ENCODE measurements at places on chromosomes 3 and 15. TPM values are rescaled to one million over a fixed set of nuclear protein-coding genes. Genes with fewer than 3 reads are reported as not detected.

GRCh38 chr3:118536764-118537163, 497.9 kb downstream of the IGSF11 start:
- no peak for DNase-seq

DNA sequence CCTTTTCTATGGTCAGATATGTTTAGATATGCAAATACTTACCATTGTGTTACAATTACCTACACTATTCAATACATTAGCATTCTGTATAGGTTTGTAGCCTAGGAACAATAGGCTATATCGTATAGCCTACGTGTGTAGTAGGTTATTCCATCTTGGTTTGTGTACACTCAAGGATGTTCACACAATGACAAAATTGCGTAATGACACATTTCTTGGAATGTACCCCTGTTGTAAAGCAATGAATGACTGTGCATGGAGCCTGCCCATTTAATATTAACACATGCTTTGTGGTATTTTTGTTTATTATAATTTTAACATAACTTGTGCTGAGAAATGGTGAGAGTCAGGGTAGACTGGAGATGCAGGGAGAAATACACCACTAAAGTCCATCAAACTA, 154.9 kb downstream of the LEKR1 start:
- no peak for DNase-seq

DNA sequence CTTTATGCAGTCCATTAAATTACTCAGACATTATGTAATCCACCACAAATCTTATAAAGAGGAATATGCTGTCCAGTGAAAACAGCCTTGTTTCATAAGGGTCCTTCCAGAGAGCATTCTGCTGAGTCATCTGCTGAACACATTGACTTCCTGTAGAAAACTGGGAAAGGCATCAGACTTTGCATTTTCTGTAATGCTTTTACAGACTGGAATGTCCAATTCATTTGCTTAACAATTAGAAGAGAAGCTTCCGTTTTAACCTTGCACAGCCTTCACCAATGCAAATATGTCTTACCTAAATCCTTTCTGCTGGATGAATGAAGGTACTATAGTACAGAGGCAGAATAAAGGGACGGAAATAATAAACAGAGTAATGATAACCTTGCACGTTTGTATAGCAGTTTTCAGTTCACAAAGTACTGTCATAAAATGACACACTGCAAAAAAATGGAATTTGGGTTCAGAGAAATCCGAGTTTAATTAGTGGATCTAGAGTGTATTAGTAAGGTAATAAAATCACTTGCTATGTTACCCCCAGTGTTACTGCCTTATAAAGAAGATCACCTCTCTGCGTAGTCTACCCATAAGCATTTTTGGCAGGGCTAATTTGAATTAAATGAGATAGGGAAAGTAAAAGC, 301.5 kb downstream of the PYDC2 start:
- no peak for DNase-seq

GRCh38 chr3:155185631-155186071, 105.5 kb downstream of the MME start:
- peak; percentile 32 for DNase-seq

The SLC9C1 gene
- not detected for polyA plus RNA-seq

The KLF15 gene
- 0.53 TPM for polyA plus RNA-seq

- DNase-seq = peak; percentile 85
Observed at GRCh38 chr3:188788621-188789081, 383.1 kb upstream of the TPRG1 start.

- DNase-seq = no peak
Observed at GRCh38 chr3:192958219-192958872, 40.7 kb upstream of the MB21D2 start.

GRCh38 chr3:14429237-14429636, 26.8 kb downstream of the SLC6A6 start:
- no peak for DNase-seq

DNA sequence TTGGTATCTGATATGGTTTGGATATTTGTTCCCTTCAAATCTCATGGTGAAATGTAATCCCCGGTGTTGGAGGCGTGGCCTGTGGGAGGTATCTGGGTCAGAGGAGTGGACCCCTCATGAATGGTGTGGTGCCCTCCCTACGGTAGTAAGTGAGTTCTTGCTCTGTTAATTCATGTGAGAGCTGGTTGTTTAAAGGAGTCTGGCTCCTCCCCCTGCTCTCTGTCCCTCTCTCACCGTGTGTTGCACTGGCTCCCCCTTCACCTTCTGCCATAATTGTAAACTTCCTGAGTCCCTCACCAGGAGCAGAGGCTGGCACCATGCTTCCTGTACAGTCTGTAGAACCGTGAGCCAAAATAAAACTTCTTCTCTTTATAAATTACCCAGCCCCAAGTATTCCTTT, 246.9 kb upstream of the AGTR1 start:
- DNase-seq = no peak

GRCh38 chr15:48456134-48456533, 124.9 kb downstream of the DUT start:
- DNase-seq = no peak

The SLC12A1 gene
- polyA plus RNA-seq = not detected

- DNase-seq = no peak
Observed at GRCh38 chr3:24952388-24952787, 457.7 kb upstream of the THRB start.

The ADAMTS9 gene
- 1.1 TPM for polyA plus RNA-seq

GRCh38 chr15:41429003-41429890, 12.4 kb downstream of the RTF1 start:
- no peak for DNase-seq

The TMEM207 gene
- not detected for polyA plus RNA-seq

The CYP1A2 gene
- polyA plus RNA-seq = not detected

The MESP2 gene
- polyA plus RNA-seq = 0.22 TPM

The ITPKA gene
- 1.5 TPM for polyA plus RNA-seq

The CTXND1 gene
- polyA plus RNA-seq = not detected

DNA sequence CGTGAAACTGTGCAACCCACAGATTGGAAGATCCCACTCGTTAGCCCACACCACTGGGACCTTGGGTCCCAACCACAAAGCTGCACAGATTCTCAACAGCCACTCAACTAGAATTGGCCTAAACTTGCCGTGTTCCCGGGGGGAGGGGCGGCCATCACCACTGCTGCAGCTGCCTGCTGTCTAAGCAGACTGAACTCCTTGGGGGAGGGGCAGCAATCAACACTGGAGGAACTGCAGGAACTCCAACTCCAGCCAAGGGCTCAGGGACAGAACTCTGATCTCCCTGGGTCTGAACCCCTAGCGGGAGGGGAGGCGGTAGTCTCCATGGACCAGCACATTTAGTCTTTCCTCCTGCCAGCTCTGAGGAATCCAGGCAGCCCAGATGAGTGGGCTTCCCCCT, 205.9 kb downstream of the RSL24D1 start:
- no peak for DNase-seq

The TLR9 gene
- 0.05 TPM for polyA plus RNA-seq

DNA sequence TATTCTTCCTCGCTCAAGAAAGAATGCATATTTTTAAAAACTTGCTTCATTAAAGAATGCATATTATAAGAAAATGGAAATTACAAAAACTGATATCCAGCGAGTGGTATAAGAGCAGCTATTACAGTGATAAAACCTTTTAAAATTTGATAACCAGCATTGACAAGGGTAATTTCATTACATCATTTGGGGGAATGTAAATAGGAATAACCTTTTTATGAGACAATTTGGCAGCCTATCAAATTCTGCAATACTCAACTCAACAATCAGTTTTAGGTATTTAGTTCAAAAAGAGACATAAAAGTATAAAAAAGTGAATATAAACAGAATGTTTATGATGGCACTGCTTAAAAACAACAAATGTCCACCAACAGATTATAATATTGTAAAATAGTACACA, 35.4 kb downstream of the MAP4 start:
- DNase-seq = no peak

- no peak for DNase-seq
Observed at GRCh38 chr3:113697500-113698090, 1.2 kb upstream of the USF3 start.

GRCh38 chr3:117278424-117279190, 569.0 kb downstream of the TUSC7 start:
- no peak for DNase-seq

DNA sequence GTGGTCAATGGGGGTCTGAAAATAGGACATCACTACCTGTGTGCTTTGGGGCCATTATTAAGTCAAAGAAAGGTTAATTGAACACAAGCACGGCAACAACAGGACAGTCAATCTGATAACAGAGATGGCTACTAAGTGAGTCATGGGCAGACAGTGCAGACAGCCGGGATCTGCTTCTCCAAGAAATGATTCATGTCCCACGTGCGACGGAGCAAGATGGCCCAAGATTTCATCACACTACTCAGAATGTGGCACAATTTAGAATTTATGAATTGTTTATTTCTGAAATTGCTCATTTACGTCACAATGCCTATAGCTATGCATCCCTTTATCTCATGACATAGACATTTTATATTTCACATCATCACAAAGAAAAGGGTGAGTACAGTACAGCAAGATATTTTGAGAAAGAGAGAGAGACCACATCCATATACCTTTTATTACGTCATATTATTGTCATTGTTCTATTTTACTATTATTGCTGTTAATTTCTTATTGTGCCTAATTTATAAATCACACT, 770.6 kb upstream of the NR2F2 start:
- DNase-seq = peak; percentile 69

DNA sequence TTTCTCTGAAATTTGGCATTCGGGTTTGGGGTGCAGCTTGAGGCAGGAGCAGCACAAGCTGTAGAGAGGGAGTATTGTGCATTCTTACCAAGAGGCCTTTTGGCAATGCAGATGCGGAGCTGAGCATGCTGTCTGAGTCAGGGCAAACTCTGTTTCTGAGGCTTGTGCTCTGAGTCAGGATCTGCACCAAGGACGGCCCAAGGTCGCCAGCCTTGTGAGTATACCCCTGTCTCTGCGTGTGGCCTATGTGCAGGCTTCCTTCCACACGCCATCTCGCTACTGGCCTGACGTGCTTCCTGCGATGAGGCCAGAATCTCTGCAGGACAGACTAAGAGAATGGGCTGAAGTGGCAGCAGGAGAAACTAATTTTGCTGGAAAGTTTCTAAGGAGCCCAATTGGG, 83.8 kb upstream of the ROPN1 start:
- no peak for DNase-seq

DNA sequence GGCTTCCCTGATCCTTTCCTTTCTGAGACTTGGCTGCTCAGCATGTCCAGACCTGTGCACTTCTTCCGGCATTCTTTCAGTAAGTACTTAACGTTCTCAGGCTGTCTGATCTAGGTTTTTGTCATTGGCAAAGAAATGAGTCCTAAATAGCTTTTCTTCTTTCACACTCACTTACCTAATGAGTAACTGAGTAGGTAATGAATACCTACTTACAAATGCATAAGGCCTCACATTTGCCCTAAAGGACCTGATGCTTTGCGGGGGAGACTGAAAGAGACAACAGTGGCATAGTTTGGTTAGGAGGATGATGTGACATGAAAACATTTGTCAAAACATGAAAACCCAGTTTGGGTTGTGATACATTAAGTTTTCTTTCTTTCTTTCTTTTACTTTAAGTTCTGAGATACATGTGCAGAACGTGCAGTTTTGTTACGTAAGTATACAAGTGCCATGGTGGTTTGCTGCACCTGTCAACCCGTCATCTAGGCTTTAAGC, 516.7 kb upstream of the CFAP20DC start:
- DNase-seq = no peak

The LSAMP gene
- 24.1 TPM for polyA plus RNA-seq

The OIP5 gene
- 2.9 TPM for polyA plus RNA-seq

DNA sequence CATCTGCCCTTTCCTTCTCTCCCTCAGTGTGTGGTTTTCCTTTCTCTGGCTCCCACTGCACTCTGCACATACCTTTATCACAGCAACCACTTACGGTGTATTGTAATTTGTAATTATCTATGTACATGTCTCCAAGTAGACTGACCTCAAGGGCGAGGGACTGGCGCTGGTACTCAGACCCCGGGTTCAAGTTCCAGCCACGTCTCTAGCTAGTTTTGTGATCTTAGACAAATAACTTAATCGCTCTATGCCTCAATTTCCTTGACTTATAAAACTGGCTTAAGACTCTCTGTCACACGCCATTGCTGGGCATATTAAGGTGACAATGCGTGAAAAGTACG, 607 bp upstream of the SENP2 start:
- no peak for DNase-seq

The LMAN1L gene
- polyA plus RNA-seq = not detected

DNA sequence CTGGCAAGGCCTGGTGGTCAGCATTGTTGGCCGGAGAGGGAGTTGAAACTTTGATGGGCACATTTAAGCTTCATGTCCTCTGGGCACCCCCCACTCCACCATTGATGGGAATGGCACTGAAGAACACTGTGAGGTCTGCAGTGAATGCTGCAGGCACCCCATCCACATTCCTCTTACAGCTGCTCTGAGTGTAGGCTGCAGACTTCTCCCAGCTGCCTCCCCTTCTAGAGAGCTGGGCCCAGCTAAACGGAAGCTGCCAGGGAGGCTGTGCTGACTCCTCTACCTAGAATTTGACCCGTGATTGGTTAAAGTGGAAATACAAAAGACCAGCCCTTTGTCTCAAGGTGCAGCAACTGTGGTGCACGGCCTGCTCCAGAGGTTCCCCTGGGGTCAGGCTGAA, 10.6 kb downstream of the TMEM158 start:
- DNase-seq = no peak

DNA sequence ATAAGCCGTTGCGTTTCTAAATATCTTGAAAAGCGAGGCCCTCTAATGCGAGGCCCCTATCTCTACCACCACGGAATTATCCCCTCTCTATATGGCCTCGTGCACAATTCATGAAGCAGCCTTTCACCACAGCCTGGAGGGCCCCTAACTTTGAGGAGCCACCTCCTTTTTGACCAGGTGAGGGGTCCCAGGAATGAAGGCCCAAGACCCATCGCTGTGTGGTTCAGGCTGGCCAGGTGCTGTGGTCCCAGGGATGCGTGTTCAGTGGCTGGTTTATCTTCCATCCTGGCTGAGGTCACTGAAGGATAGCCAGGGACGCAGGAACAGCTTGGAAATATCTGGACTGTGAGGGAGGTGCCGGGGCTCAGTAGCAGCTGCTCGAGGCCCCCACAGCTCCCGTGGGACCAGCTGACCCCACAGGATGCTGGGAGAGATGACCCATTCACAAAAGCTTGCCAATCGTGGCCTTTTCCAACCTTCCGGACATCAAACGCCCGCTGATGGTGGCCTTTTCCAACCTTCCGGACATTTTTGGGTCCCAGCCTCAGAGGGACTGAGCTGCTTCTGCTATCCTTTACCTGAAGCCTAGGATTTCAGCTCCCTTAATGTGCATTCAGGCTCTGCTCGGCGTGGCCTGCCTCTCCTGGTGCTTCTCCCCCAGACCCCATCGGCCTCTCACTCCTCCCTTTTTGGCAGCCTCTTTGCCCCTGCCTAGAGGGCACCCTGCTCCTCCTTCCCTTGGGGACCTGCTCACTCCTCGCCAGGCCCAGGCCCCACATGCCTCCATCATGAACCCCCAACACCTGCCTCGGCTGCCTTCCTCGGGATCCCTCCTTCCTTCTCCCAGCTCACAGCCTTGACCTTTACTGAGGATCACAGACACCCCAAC, 140.9 kb downstream of the CHSY1 start:
- no peak for DNase-seq

DNA sequence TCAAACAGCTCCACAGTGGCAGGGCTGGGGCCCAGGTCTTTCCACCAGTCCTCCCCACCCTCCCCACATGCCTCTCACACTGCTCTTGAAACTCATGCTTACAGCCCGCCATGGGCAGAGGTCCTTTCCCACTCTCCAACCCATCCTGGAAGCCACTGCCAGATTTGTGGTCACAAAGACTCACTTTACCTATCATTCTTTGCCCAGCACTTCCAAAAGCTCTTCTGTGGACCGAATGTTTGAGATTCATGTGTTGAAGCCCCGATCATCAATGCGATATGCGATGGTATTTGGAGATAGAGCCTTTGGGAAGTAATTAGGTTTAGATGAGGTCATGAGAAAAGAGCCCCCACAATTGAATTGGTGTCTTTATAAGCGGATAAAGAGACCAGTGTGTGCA, 247.8 kb downstream of the VPS13C start:
- DNase-seq = no peak
